Endothelial cell of umbilical vein (primary cell): ENCODE measurements at places on chromosomes 7 and 10.
A peak's percentile ranks its signal among the peaks of the same experiment; 100 is the strongest.

GRCh38 chr10:22635650-22636049, 78.7 kb downstream of the PIP4K2A start:
- DNase-seq: no peak

GRCh38 chr7:100099452-100099851, 1.7 kb downstream of the MCM7 start:
- DNase-seq: peak; percentile 45

GRCh38 chr10:91190876-91191583, 29.4 kb upstream of the PCGF5 start:
- no peak for DNase-seq

DNA sequence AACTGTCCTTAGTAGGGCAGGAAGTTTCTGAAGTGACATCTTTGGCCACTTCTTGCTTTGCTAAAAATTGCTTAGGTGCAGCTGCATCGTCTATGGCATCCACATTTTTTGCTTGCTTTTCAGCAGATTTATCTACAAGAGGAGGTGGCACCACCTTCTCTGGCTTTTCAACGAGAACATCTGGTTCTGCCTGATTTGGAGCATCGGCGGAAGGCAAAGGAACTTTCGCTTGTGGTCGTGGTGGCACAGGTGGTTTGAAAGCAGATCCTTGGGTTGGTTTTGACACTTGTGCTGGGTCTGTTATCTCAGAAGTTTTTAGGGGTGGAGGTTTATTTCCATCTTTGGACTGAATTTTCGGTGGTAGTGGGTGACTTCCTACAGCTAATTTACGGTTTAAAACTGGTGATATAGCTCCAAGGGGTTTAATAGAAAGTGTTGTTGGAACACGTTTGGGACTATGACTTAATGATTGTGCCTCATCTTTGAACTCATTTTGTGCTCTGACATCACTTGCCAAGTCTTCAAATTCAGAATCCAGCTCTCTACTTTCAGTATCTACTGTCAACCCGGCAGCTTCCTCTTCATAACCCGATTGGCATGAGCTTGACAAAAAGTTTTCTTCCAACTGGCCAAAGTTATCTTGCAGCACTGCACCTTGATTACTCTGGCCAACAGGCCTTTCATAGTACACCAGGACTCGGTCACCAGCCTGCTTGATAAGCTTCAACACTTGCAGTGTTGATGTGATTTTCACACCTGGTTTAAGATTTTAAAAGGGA, 44.0 kb downstream of the SLC18A2 start:
- no peak for DNase-seq

DNA sequence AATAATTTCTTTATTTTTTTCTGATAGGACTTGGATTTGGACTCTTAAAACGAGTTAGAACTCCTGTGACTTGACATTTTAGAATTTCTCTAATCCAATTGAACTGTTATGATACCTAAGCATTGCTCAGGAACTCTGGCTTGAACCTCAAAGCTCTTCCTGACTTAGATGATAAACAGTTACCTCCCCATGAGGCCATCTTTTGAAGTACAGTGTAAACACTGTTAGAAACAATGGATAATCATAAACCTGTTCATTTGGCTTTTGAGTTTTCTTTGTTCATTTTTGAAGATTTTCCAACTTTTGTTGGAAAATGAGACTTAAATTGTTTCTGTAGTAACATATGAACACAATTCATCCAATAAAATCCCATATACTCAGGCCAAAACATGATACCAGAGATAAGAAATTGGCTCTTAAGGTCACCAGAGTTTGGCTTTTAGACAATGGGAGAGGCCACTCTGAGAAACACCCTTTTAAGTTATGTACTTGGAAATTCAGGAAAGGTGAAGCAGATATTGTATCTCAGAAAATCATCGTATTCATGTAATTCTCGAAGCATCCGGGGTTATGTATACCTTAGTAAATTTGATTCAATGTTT, 59.6 kb downstream of the RUNDC3B start:
- DNase-seq: no peak

DNA sequence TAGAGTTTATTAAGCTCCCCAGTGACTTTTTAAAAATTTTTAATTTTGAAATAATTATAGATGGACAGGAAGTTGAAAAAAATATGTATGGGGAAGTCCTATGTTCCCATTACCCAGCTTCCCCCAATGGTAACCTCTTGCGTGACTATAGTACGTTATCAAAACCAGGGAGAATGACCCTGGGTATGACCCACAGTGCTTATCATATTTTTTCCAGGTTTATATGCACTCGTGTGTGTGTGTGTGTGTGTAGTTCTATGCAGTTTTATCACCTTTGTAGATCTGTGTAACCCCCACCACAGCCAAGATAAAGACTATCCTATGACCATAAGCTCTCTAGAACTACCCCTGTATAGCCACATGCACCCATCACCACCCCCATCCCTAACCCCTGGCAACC, 72.8 kb downstream of the TBXAS1 start:
- no peak for DNase-seq

GRCh38 chr7:142879060-142879459, 6.5 kb downstream of the TRPV6 start:
- DNase-seq: no peak

GRCh38 chr7:2182461-2182860, 50.3 kb downstream of the MAD1L1 start:
- no peak for DNase-seq

- DNase-seq: no peak
Measured at GRCh38 chr7:69932034-69932628, 333.9 kb downstream of the AUTS2 start.

DNA sequence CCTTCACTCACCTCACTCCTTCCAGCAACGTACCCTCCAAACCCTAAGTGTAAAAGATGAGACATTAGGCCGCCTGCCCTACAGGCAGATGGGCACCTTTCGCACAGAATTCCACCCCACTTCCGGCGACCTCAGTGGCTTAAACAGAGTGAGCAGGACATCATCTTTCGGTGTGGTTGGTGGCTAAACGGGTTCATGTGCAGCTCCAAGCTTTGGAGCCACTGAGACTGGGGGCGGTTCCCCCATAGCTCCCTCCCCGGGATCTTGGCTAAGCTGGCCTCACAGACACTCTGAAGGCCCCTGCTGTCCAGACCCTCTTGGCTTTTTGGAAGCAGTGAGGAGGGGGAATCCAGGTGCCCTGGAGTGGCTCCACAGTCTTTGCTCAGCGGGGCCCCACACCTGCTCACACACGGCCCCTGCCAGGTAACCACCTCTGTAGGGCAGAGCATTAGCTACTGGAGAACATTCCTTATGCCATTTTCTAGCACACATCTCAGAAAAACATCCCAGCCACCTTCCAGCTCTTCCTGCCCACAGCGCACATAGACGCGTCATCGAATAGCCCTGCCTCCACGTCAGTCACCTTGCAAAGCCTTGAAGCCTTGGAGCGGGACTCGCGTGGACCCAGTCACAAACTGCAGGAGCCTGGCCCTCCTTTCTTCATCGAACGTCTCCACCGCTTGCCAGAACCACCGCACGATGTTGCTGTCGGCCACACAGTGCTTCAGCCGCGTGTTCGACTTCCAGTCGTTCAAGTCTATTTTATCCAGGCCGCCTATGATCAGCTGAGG, 108.8 kb downstream of the SMURF1 start:
- no peak for DNase-seq

DNA sequence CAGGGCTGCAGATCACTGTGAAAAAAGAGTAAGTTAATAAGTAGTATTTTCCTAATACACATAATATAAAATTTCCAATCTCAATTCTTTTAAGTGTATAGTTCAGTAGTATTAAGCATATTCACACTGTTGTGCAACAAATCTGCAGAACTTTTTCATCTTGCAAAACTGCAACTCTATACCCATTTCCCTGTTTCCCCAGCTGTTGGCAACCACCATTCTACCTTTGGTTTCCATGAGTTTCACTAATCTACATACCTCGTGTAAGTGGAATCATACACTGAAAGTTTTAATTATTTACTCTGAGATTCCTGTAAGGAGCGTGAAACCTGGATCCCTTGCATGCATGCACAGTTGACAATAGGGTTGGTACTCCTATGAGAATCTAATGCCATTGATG, 155.4 kb downstream of the ZPBP start:
- DNase-seq: no peak

- DNase-seq: no peak
Measured at GRCh38 chr10:6988654-6989053, 408.6 kb upstream of the PRKCQ start.

DNA sequence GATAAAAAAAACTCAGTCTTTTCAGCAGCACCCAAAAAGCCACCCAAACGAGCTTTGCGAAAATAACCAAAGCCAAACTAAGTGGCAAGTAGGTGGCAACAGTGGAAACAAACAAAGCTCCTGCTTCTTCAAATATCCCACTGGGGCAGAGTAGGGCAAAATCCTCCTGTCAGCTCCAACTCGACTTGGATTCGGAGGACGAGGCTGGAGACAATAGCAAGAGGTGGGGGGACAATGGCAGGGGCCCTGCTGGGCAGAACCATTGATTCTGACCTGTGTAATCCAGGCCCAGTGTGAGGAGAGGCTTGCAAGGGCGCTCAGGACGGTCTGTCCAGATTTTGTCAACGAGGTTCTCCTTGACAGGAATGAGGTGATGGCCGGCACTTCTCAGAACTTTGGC, 35.5 kb downstream of the XPNPEP1 start:
- DNase-seq: no peak

DNA sequence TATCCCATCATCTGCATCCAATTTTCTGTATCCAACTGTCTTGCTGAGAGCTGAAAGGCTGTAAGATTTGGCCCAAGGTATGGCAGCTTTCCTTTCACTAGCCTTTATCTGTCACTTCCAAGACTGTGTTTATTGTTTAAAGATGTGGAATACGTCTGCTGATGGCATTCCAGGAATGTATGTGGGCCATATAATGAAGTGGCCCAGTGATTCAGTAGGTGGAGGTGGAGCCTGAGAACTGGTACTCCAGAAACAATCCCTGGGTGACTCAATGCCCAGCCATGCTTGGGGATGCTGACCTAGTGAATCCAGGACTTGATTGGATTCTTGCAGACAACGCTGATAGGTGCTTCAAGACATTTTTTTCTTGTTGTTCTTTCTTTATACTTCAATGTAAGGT, 13.5 kb downstream of the NEUROD6 start:
- DNase-seq: no peak

DNA sequence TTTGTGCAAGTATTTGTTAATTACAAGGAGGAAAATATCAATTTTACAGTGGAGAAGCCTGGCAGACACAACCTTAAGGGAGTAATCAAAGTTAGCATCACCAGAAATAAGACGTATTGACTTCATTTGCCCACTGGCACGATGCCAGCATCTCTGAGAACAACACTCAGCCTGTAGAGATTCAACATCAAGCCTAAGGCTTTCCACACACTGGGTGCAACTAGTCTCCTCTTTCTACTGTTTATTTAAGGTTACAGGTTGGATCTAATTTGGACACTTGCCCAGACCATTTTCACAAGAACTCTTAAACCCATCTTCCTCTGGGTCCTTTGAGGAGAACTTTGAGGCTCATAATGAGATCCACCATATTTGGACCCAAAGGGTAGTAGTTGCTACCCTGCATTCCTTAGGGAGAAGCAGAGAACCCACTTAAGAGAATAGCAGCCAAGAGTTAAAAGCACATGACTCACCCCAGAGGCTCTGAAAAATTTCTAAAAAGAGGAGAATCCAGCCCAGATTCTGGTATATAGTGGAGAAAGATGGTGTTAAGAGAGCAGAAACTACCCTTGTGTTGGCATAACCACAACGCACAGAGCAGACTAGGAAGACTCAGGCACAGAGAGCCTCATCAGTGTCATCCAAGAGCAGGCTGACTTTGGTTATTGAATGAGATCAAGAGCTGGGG, 97.3 kb downstream of the CCDC71L start:
- no peak for DNase-seq

DNA sequence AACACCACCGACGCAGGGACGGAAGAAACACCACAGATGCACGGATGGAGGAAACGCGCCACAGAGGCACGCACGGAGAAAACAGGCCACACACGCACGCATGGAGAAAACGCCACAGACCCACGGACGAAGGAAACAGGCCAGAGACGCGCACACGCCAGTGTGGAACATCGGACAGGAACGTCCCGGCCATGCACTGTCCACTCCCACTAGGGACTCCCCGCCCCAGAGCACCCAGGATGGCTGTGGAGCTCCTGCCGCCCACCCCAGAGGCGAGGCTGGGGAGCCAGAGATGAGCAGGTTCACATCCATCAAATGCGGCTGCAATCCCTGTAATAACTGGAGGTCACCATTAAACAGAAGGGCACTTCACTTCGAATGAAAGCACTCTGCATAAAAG, 17.3 kb downstream of the DIP2C start:
- DNase-seq: no peak

DNA sequence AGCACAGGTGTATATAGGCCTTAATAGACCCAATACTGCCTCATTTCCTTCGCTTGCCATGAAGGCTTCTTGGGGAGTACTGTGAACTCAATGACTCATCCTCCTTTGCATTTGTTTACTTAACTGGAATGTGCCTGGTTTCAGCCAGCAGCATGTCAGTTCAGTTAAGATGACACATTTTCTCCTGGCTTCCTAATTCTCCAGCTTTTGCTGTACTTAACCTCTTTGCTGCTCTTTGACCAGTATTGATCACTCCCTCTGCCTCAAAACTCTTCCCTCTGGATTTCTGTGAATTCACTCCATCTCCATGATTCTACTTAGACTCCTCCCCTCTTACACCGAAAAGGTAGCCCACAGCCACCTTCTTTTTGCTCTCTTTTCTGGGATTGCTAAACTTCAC, 135.7 kb downstream of the MAGI2 start:
- peak; percentile 77 for DNase-seq
